ENCODE measurements at places on chromosomes 5 and 9.

DNA sequence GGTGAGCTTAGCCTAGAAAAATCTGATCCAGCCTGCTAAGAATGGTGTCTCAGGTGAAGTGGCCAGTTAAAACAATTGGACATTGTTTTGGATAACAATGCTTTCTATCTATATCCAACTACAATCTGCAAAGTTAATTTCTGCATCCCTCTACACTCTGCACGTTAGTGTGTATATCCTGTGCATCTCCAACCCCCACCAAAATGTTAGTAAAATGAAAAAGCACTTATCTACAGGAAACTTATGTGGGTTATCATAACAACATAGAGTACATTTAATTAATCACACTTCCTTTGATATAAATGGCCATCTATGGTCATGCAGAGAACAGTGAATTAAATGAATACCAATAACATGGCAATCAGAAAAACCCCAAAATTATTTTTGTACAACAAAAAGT lies 158.7 kb downstream of the NFIB start:
- DNase-seq = no peak

DNA sequence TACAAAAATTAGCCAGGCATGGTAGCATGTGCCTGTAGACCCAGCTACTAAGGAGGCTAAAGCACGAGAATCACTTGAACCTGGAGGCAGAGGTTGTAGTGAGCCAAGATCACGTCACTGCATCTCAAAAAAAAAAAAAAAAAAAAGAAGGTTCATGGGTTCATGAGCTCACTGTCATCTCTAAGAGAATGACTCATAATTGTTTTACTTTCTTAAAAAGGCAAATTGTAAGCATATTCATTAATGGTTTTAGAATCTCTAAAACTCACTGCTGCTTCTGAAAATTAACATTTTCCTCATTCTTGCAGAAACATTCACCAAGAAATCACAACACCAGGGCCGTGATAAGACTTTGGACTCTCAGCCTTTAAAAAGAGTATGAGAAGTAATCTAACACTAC lies 103.6 kb downstream of the GNA14 start:
- no peak for DNase-seq

GRCh38 chr9:14585730-14586473 lies 107.3 kb downstream of the ZDHHC21 start:
- DNase-seq = no peak

DNA sequence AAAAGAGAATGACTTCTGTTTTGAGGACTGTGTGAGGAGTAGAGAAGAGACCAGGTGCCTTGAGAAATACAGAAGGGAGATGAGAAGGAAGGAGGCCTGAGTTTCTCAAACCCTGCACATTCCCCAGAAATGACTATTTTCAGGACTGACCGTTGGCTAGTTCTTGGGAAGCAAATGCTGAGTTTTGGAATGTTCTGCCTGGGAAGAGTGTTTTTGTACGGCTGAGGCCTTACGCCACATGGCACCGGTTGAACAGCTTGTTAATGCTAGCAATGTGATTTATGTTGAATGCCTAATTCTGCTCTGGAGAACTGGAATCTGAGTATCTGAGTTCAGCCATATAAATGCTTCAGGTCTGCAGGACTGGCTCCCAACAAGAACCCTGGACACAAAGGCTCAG lies 152.7 kb upstream of the ADAMTS16 start:
- DNase-seq = no peak

- DNase-seq = peak; percentile 85
Measured at GRCh38 chr9:18707061-18707461, 233.1 kb downstream of the ADAMTSL1 start.

- no peak for DNase-seq
Measured at GRCh38 chr5:67879620-67880510, 335.7 kb upstream of the PIK3R1 start.

DNA sequence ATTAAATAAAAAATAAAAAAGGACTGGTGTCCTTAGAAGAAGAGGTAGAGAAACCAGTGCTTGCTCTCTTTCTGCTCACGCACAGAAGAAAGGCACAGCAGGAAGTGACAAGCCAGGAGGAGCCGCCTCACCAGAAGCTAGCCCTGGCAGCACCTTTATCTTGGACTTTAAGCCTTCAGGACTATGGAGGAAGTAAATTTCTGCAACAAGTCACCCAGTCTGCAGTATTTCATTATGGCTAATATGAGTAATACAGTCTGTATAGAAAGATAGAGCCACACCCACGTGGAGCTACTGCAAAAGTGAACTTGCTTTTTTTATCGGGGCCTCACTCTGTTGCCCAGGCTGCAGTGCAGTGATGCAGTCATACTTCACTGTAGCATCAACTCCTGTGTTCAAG lies 68.4 kb downstream of the PDZD2 start:
- DNase-seq = no peak

DNA sequence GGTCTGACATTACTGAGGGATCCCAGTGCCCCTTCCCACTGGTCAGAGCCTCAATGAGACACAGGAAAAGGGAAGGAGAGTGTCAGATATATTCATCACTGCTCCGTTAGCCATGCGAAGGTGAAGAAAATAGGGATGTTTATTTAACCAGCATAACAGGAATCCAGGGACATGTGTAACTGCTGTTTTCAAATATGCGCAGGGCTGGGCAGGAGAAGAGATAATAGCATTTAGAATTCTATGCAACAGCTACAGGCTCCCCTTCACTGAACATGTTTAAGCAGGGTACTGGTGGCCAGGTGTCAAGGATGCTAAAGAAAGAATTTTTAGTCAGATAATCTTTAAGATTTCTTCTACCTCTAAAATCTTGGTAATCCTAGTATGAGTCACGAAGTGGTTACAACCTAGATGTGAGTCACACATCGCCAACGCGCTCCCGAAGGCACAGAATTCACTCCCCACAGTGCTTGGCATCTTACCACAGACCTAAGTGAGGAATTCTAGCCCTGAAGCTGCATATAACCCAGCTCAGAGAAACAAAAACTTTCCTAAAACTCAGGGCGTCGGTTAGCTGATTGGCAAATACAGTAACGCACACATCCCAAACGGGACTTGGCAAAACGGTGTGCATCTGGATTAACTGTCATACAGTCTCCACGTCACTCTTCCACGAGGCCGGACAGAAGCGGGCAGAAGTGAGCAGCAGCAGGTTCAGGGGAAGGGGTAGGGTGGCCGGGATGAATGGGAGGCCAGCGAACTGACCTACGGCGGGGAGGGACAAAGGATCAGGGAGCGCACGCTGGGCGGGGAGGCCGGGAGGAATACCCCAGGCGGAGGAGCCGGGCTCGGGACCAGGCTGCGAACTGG lies 1.1 kb downstream of the CTNNAL1 start:
- peak; percentile 87 for DNase-seq

DNA sequence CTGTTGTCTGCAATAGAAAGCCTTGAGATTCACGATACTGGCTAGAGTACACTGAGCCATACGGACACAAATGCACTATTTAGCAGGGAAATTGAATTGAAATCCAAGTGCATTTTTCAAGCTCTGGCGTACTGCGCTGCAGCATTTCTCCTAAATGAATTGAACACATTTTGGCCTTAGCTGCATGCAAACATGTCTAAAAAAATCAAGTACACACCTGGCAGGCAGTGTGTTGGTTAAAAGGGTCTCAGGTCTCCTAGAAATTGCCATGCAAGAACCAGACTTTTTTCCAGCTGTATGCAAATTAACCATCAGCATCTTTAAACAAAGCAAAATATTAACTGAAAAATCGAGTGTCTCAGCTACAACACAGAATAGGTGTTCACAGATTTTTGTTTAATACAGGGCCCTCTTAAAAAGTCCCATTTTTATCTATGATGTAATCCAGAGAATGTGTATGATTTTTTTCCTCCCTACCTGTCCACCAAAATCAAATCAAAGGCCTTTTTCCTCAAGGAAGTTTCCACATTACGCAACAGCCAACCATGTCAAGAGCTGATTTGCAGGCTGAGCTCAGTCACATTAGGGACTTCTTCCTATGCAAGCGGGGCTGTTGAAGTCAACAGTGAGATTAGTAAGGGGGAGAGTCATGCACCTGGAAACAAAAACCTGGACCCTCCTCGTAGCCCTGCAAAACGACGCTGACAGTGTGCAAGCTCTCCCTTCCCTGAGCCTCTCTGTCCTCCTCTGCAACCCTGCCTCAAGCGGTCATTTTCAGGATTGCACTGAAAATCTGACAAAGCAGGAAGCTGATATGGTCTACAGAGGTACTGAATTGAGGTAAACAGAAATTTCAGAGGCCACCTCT lies 14.1 kb upstream of the SFXN1 start:
- DNase-seq = no peak

Data from fibroblast of the conjunctiva (primary cell).